ENCODE measurements at places on chromosomes 2 and 18.

DNA sequence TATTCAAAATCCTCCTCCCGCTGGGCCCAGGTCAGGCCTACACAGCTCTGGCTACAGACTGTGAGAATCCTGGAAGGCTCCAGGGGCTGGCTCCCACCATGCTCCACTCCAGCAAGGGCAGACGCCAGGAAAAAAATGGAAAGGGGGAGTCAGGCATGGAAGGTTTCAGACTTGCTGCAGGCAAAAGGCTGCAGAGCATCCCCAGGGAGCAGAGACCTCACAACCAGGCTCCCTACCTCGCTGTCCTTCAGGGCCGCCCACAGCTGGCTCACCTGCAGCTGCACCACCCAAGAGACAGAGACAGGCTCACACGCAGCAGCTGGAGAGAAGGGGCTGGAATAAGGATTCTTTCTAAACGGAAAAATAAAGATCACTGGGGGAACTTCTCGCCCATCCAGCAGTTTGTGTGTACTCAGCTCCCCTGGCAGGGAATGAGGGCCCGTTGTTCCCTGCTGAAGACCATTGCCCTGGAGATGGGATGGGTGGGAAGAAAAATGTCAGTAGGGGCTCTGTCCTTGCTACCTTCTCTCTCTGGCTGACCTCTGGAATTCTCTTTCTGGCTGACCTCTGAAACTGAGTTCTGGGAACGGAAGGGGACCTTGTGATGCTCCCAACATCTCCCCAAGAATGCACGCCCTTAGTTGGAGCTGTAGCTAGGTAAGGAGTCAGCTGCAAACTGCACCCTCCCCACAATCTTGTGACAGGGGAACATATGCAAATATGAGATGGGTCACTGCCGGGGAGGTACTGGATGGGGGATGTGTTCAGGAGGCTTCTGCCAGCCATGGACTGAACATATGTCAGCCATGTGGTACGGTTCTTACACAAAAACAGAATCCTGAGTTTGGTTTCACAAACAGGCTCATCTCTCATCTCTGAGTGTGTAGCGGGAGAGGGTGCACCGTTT is 34.5 kb downstream of the BCL2 start:
- DNase-seq: no peak

GRCh38 chr2:30037016-30037415 is 109.8 kb upstream of the YPEL5 start:
- no peak for DNase-seq

DNA sequence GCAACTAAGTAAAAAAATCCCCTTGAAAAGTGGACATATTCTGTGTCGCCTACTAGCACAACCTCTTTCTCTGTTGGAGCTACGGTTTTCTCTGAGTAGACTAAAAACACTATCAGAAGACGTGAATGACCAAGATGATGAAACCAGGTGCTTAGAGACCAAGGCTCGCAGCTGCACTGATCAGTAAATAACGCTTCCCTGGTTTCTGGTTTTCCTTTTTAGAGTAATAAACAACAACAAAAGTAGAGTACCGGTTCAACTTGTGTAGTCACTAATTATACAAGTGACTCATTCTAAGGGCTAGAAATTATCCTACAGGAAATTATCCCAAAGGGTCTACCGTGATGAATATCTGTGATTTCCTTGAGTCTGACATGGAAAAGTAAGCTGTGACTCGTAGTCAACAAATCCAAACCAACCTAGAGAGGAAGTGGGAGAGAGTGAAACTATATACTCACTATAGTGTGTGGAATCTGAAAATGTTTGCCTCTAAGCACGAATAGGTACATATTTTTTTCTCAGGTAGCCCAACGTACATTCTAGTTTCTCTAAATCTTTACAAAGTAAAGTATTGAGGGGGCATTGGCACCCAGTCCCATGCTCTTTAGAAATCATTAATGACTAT is 17.8 kb downstream of the RASGRP3 start:
- no peak for DNase-seq

DNA sequence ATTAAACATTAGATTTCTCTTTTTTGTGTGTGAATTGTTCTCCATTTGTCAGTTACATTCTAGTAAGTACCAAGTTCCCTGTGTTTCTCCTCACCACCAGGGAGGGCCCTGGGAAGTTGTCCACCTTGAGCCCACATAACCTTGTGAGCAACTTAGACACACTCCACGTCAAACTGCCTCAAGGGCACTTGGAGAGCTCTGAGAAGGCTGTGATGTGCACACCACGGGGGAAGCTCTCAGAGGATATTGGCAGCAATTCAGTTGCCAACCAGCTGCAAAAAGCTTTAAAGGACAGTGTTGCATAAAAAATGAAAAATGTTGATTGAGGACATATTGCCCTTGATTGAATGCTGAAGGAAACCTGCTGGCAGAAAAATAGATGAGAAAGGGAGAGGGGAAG is 743.6 kb downstream of the RNF144A start:
- no peak for DNase-seq

DNA sequence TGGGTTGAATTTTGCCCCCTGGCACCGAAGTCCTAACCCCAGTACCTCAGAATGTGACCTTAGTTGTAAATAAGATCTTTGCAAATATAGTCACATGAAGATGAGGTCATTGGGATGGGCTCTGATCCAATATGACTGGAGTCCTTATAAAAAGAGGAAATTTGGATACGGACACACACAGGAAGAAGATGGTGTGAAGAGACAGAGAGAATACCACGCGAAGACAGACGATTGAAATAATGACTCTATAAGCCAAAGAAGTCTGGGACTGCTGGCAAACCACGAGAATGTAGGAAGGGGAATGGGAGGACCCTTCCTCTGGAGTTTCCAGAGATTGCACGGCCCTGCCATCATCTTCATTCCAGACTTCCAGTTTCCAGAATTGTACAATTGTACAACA is 98.6 kb downstream of the CPO start:
- no peak for DNase-seq

DNA sequence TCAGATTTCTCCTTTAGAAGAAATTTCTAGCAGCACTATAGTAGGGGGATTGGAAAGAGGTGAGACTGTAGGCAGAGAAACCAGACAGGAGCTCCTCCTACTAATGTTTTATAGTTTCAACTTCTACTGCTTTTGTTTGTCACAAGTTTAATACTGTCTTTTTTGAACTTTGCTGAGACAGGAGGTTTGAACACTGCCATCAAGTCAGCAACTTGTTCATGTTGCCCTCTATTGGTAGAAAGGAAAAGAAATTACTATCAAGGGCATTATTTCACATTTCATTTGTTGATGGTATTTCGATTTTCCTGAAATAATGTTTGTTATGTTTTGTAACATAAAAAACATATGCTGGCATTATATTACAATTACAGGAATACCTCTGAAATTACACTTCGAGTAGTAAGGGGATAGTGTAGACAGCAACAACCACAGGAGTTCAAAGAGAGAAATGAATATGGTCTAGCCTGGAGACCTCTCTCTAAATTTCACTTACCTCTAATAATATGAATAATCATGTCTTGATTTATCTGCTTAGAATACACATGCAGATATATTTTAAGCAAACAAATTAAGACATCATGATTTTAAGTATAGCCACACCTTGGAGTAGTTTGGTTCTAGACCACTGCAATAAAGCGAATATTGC is 12.4 kb upstream of the CCDC88A start:
- no peak for DNase-seq

GRCh38 chr2:5322396-5322795 is 369.8 kb upstream of the SOX11 start:
- no peak for DNase-seq

GRCh38 chr2:12436935-12437561 is 279.7 kb upstream of the TRIB2 start:
- no peak for DNase-seq

DNA sequence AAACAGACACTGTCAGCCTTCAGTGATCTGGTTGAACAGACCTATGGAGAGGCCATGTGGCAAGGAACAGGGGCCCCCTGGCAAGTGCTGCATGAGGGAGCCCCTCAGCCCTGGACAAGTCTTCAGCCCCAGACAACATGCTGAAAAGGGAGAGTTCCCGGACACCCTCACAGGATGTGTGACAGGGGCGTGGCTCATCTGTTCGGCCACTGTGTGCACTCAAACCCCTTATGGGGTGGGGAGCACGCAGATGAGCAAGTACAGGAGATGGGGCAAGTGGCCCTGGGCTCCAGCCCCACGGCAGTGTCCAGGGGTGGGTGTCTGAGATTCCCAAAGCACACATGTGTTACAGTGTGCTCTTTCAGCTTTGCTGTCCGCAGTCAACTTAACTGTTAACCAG is 35.4 kb upstream of the MPPE1 start:
- DNase-seq: no peak

GRCh38 chr2:99150706-99151105 is 4.0 kb downstream of the TSGA10 start:
- DNase-seq: no peak

DNA sequence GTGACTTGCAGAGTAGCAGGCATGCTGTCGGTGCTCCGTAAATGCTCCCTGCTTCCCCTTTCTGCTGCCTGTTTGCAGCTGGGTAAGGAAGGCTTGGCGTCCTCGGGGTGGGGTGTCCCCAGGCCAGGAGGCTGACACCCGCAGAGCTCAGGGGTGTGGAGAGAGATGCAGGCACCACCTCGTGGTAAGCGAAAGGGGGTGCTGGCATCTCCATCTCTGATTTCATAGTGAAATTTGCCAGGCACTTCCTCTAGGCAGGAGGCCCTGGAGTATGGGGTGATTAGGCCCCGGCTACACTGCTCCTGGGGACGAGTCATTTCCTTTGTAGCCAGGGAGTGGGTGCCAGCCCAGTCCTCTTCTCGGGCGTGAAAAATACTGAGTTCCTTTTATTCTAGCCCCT is 160.4 kb downstream of the KLHL29 start:
- DNase-seq: no peak

GRCh38 chr18:3015851-3016250 is 2.9 kb upstream of the LPIN2 start:
- no peak for DNase-seq

- DNase-seq: no peak
Observed at GRCh38 chr18:49179222-49179621, 228.5 kb upstream of the SMAD7 start.

GRCh38 chr2:74029714-74030397 is 45.1 kb downstream of the TET3 start:
- DNase-seq: no peak

GRCh38 chr2:175353275-175353674 is 171.8 kb upstream of the ATP5MC3 start:
- DNase-seq: no peak

- DNase-seq: peak; percentile 44
Observed at GRCh38 chr2:38508311-38509039, 94.3 kb downstream of the HNRNPLL start.

GRCh38 chr2:237662671-237663093 is 35.3 kb downstream of the LRRFIP1 start:
- DNase-seq: peak; percentile 20

GRCh38 chr2:43186679-43187374 is 39.6 kb downstream of the ZFP36L2 start:
- DNase-seq: no peak

DNA sequence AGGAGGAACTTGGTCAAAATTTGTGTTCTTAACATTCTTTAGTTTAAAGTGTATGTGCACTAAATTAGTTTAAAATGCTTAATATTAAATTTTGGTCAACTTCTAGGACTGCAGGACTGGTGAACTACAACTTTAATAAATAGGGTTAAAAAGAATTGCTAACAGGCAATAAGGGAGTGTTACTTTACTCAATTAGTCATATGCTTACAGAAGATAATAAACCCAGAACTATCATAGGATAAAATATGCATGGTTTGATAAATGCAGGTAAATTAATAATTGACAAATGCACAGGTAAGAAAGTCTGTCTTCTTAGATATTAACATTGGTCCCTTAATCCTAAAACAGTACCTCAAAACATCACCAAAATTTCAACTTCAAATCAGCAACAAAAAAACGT is 20.6 kb downstream of the FARSB start:
- no peak for DNase-seq

- no peak for DNase-seq
Observed at GRCh38 chr2:221397187-221397586, 174.9 kb downstream of the EPHA4 start.

GRCh38 chr18:24136967-24137373 is 1.9 kb upstream of the CABYR start:
- DNase-seq: no peak

DNA sequence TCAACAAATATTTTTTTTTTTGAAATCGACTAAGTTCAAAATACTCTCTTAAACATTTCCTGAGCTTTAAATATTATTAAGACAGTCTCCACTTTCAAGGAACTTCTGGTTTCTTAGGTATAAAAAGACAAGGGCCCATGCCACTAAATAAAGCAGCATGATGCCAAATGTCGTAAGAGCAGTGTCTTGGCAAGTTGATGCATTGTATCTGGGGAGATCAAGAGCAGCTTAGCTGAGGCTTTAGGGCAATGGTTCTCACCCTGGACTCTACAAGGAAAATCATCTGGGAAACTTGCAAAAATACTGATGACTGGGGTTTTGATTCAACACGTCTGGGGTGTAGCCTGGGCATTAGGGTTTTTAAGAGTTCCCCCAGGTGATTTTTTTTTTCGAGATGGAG is 41.3 kb downstream of the COL4A3 start:
- no peak for DNase-seq

- no peak for DNase-seq
Observed at GRCh38 chr2:176068419-176068832, 15.3 kb downstream of the EVX2 start.

GRCh38 chr2:96604104-96604503 is 34.0 kb downstream of the KANSL3 start:
- DNase-seq: no peak

DNA sequence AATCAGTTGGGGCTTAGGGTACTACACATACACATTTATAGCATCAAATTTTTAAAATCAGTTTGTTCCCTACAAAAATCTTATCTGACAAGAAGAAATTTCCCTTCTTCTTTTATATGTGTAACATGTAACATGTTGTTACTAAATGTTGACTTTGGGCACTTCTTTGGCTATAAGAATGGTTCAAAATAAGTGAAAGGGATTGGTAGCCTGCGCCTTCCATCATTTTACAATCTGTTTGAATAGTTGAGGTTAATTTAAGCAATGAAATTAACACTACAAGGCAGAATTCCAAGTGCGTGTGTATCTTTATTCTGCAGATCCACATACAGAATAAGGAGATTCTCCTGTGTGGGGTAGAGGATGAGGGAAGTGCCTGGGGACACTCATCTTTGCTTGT is 30.2 kb upstream of the SPP2 start:
- DNase-seq: no peak

- DNase-seq: no peak
Observed at GRCh38 chr2:15748736-15749323, 157.2 kb downstream of the DDX1 start.

DNA sequence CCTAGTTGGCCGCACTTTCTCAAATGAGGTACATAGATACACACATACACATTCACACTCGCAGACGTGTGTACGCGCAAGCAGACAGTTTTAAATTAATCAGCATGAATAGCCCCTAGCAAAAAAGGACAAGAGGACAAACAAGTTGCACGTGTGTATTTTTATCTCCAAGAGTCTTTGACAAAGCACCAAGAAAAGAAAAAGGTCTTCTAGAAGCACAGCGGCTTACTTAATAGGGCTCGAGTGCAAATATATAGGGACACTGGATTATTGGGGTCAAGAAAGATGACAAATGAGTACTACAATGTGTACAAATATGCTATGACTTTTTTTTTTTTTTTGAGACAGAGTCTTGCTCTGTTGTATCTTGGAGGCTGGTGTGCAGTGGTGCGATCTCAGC is 1.7 kb upstream of the BCL2 start:
- no peak for DNase-seq
